ENCODE measurements at places on chromosomes 1 and 21. TPM values are rescaled to one million over a fixed set of nuclear protein-coding genes. Genes with fewer than 3 reads are reported as not detected.

The OR10Z1 gene
- total RNA-seq: not detected

The TDRD5 gene
- 0.03 TPM for total RNA-seq

The IFI16 gene
- 23.7 TPM for total RNA-seq

GRCh38 chr1:200973937-200974657, 49.4 kb downstream of the KIF21B start:
- no peak for DNase-seq

The OR2M5 gene
- not detected for total RNA-seq

DNA sequence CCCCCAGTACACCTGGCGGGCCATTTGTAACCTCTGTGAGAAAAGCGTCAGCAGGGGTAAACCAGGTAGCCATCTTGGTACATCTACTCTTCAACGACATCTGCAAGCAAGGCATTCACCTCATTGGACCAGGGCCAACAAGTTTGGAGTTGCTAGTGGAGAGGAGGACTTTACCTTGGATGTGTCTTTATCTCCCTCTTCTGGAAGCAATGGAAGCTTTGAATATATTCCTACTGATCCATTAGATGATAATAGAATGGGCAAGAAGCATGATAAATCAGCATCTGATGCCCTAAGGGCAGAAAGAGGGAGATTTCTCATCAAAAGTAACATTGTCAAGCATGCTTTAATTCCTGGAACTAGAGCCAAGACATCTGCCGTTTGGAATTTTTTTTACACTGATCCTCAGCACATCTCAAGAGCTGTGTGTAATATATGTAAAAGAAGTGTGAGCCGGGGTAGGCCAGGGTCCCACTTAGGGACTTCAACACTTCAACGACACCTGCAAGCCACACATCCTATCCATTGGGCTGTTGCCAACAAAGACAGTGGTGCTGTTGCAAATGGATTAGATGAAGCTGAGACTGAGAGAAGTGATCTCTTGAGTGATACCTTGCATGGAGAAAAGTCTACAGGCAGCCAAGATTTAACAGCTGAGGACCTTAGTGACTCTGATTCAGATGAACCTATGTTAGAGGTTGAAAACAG, 2.7 kb downstream of the ZBED6 start:
- no peak for DNase-seq

GRCh38 chr21:18907076-18907475, 503.5 kb upstream of the TMPRSS15 start:
- no peak for DNase-seq

DNA sequence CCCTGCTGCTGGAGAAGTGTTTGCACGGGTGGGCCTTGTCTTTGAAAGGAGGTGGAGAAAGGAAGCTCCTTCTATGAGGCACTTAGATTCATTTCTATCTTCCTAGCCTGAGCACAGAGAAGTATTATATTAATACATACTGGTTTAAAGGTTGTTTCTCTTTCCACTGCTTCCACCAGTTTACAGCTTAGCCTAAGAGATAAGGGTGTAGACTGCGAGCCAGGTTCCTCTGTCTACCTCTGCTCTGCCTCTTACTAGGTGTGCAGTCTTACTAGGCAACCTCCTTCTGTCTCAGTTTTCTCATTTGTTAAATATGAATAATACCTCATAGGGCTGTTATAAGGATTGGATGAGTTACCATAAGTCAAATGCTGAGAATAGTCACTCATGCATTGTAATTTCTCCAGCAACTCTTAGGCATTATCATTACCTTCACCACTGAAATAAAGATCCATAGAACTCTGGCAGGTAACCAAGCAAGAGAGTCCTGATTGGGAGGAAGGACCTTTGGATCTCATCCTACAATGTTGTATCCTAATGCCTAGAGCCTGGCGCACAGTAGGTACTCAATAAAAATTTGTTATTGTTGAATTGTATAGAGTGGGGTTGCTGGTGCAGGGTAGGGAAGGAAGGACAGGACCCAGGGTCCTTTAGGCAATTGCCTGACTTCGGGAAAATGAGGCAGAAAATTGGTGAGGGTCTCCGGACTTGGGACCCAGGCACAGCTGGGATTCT, 95.1 kb downstream of the TBX19 start:
- DNase-seq: no peak

The RHBDL2 gene
- total RNA-seq: 1.4 TPM

The AIRE gene
- total RNA-seq: not detected

DNA sequence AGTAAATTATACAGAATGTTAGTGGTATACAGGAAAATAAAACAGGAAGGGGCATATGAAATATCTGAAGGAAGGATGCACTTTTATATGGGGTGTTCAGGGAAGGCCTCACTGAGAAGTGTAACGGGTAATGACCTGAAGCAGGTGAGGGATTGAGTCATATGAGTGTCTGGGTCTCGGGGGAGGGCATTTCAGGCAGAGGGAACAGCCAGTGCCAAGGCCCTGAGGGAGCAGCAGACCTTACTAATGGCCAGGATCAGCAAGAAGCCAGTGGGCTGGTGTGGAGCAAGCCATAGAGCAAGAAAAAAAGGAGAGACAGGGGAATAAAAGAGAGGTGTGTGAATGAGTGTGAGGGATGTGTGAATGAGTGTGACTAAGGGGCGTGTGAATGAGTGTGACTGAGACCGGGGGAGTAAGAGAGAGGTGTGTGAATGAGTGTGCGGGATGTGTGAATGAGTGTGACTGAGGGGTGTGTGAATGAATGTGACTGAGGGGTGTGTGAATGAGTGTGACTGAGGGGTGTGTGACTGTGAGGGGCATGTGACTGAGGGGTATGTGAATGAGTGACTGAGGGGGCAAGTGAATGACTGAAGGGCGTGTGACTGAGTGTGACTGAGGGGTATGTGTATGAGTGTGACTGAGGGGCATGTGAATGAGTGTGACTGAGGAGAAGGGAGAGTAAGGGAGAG, 107.2 kb downstream of the GLIS1 start:
- no peak for DNase-seq

The C1QC gene
- total RNA-seq: not detected

DNA sequence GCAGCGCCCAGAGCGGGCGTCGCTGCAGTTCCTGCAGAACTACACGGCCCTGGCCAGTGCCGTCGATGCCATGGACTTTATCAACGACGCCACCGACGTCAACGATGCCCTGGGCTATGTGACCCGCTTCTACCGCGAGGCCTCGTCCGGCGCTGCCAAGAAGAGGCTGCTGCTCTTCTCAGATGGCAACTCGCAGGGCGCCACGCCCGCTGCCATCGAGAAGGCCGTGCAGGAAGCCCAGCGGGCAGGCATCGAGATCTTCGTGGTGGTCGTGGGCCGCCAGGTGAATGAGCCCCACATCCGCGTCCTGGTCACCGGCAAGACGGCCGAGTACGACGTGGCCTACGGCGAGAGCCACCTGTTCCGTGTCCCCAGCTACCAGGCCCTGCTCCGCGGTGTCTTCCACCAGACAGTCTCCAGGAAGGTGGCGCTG, 22.0 kb downstream of the COL6A1 start:
- DNase-seq: peak; percentile 15

The DNAJB4 gene
- total RNA-seq: 53.3 TPM

DNA sequence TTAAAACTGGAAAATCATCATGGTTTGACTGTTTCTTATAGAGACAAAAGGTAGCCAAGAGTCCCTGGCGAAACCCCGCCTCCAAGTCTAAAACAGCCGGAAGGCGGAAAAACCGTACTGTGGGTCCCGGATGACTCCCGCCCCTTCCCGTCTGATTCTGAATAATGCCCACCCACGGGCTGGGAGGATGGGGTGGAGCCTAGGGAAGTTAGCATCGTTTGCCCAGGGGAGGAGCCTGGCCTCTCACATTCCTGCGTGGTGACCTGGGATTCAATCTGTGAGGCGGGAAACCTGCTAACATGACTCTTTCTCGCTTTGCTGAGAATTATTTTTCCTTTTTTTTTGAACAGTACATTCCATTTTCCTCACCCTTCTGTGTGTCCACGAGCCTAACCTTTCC, 124.9 kb downstream of the KCNK1 start:
- peak; percentile 81 for DNase-seq

DNA sequence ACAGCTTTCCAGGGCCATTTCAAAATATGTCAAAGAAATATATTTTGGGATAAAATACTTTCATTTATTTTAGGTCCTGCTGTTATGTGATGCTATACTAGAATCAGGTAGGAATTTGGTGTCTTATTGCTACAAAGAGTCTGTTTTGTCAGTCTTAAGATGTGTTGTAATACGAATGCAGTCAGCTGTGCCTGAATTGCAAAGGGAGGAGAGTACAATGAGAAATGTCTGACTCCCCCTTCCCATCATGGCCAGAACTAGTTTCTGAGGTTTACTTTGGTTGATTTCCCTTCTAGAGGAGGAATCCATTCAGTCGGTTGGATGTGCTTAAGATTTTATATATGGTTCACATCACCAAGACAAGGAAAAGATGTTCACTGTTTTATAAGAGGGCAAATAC, 75.7 kb upstream of the TNFSF18 start:
- no peak for DNase-seq

DNA sequence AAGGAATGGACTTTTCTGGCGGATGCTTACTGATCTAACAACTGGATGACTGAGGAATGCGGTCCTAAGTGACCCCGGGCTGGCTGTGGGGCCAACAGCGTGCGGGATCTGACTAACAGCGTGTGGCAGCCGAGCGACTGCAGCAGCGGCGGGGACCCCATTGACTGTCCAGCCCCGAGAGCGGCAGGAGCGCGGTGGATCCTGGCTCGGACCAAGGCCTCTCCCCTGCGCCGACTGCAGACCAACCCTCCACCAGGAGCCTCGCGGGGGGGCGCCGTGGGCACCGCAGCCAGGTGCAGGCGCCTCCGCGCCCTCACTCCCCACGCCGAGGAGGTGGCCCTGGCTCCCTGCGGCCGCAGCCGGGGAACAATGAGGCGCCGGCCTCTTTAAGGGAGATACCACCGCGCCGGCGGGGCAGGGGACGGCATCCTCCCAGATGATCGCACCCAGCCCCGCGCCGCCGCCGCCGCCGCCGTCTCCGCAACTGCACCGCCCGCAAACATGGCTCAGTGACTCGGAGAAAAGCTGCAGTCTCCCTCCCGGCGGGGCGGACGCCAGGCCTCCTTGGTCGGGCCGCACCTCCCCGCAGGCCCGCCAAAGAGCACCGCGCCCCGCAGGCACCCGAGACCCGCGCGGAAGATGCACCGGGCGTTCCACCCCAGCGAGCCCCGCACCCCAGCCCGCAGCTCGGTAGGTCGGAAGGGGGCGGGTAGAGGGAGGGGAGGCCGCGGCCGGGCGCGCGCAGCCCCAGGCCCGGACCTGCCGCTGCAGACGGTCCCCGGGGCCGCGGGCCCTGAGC, 694 bp upstream of the PDIK1L start:
- DNase-seq: peak; percentile 79

- peak; percentile 68 for DNase-seq
Observed at GRCh38 chr21:41622831-41623548, 115.0 kb upstream of the TMPRSS2 start.

DNA sequence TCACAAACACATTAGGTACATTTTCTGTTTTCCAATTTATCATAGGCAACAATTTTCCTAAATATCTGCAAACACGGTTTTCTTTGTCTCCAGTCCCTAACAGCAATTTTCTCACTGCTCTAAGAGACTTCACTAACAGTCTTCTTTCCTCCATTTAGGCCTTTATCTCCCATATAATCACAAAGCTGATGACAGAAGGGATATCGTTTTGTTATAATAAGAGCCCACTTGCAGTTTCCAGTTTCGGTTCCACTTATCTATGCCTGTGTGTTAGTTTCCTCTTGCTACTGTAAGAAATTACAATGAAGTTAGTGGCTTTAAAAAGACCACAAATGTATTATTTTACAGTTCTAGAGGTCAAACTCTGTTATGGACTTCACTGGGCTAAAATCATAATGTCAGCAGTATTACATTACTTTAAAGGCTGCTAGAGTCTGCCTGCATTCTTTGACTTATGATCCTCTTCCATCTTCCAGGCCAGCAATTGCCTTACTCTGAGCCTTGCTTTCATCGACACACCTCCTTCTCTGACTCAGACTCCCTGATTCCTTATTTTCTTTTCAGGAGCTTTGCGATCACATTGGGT, 549.3 kb downstream of the NCAM2 start:
- DNase-seq: no peak

GRCh38 chr1:66552829-66553228, 18.9 kb downstream of the SGIP1 start:
- no peak for DNase-seq
